Activated naive CD4-positive, alpha-beta T cell treated with anti-CD3 and anti-CD28 coated beads, Interleukin-2, amount 10 ng/mL, durations not matched to agents 7 days and 5 days (primary cell): ENCODE measurements at places on chromosomes 7 and 10.

GRCh38 chr10:73743327-73743904, 756 bp upstream of the SEC24C start:
- DNase-seq: no peak

DNA sequence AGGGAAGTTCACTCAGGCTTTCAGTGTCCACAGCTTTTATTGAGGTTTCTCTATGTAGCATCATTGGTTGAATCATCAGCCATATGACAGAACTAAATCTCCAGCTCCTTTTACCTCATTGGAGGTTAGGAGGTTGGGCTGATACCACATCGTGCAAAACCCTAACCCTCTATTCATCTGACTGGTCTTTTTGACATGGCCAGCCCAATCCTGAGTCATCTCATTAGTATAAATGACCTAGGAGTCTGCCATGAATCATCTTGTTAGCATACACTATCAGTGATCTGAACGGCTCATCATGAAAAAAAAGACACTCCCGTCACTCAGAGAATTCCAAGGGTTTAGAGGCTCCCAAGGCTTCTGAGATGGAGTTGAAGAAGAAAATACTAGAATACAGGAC, 669.8 kb upstream of the POT1 start:
- no peak for DNase-seq

DNA sequence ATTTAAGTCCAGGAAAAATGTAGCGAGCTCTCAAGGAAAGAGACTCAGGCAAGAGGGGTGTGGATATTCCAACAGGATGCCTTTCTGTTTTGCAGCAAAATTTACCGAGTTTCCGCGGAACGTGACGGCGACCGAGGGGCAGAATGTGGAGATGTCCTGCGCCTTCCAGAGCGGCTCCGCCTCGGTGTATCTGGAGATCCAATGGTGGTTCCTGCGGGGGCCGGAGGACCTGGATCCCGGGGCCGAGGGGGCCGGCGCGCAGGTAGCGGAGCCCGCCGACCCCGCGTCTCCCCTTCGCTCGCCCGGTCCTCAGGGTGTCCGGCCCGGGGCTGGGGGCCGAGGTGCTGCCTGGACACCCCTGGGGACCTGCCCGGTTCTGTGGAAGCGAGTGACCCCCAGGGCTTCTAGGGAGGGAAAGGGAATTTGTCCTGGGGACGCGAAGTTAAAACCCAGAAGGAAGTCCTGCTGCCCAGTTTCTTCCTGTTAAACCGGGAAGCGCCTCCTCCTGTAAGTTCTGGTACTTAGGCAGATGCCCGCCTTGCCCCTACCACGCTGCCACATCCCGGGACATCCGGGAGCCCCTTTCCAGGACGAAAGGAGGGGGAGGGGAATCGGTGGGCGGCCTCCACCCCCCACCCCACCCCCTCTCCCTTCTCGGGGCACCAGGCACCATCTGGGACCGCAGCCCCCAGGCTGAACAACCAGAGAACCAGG, 2.5 kb downstream of the VSTM2A start:
- no peak for DNase-seq

- DNase-seq: no peak
Measured at GRCh38 chr7:36370046-36370445, 19.6 kb upstream of the ANLN start.

- DNase-seq: no peak
Measured at GRCh38 chr7:44098092-44099068, 5.8 kb upstream of the AEBP1 start.

DNA sequence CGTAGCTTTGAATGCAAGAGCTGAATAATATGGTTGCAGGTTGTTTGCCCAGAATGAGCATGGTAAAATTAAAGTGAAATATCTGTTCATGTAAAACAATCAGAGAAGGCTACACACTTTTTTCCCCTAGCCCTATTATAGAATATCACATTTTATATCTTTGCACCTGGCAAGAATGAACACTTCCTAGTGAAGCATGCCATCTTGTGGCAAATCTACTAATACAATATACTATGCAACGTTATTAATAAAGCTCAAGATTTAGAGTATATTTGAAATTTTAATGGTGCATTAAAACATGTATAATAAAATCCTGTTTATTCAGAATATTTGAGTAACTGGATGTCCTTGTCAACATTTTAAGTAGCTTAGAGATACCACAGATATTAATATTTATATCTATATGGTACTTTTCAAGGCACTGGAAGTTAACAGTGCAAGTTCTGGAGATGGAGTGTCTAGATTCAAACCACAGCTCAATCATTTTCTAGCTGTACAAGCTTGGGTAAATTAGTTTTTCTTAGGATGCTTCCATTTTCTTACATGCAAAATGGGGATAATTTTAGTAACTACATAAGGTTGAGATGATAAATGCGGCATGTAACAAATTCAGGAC, 643.1 kb upstream of the SEMA3D start:
- DNase-seq: no peak

DNA sequence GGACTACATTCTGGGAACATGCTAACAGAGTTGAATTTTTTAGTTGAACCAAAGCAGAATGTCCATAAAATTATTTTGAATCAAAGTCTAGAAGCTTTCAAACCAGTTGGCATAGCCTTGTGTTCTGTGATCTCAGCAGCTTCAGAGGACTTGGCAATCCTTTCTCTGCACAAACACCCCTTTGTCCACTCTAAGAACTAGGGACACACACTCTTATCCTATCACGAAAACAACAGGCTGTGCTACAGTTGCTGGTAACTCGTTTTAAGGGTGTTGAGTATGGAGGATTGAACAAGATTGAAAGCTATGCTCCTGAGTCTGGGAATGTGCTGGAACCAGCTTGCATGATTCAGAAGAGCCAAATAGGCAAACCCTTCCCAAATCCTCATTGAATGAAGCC, 76.4 kb upstream of the PRSS58 start:
- no peak for DNase-seq

DNA sequence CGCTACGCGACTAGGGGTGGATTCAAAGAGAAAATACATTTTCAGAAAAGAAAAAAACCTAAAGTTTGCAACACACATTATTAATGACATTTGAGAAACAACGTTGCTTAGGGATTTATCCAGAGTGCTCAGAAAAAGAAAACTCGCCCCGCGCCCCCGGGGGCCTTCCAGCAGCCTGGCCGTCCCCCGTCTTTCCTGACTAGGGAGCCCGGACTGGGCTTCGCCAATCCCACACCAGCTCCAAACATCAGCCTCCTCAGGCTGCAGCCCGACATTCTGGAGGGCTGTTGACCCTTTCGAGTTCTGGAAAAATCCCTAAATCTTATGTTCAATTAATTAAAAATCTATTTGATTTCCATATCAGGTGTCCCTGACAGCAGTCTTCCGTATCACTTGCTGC, 48.6 kb downstream of the CLEC2L start:
- DNase-seq: no peak

GRCh38 chr7:18861514-18862118, 255.8 kb downstream of the TWIST1 start:
- no peak for DNase-seq

- DNase-seq: no peak
Measured at GRCh38 chr7:120898715-120899499, 41.0 kb upstream of the TSPAN12 start.

- peak; percentile 65 for DNase-seq
Measured at GRCh38 chr7:142323706-142324105, 65.8 kb upstream of the PRSS58 start.

GRCh38 chr10:88162852-88163251, 299.4 kb downstream of the PTEN start:
- no peak for DNase-seq

DNA sequence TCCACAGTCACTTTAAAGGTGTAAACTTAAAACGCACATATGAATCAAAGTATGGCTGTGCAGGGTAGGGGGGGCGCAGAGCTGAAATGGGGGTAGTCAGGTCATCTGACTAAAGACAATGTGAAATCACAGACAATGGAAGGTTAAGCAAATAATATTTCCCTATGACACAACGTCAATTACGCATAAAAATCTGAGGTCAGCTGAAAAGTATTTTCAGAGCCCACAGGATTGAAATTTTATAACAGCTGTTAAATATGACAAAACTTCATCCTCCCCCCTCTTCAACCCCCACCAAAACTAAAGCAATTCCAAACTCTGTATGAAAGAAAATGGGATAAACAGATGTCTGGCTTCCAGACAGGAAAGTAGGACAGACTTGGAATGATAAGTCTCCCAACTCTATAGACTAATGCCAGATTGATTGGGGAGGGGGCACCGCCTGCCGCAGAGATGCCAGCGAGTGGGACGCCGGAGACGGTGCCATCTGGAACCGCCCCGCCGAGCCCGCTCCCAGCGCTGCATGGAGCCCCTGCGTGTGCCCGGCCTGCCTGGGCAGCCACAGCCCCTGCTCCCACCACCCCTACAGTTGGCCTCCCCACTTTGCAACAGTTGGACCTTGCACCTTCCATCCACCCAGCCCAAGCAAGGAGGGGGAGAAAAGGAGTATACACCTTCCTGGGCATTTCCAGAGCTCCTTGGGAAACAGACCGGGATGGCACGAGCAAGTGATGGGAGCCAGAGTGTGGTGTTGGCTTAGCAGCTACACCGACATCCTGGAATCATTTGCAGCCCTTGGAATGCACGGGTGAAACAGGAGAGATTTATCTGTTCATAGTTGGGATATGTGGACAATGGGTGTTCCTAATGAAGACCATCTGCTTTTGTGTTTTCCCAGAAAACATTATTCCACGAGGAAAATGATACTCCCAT, 10.7 kb downstream of the EBF3 start:
- no peak for DNase-seq

GRCh38 chr7:46170021-46170420, 248.9 kb upstream of the IGFBP3 start:
- no peak for DNase-seq

- no peak for DNase-seq
Measured at GRCh38 chr10:124820121-124820520, 18.5 kb downstream of the ABRAXAS2 start.

GRCh38 chr10:120598386-120598785, 141.4 kb downstream of the PLPP4 start:
- DNase-seq: no peak

GRCh38 chr7:21383227-21384220, 44.4 kb upstream of the SP4 start:
- no peak for DNase-seq

DNA sequence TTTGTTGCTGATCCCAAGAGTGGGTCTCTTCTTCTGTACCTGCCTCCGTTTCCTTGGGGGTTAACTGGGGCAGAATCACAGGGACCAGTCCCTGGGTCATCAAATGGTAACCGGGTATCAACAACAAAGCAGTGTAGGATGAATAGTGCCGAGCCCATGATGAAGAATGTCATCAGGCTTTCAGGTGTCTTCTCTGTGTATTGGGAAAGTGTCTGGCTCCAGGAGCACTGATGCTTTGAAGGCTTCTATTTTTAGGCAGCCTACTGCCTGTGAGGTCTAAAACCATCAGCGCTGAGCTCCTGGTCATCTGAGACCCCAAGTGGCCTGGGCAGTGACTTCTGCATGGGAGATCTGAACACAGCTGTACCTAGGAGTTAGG, 48.2 kb upstream of the SHH start:
- no peak for DNase-seq

GRCh38 chr7:69527706-69528105, 70.6 kb upstream of the AUTS2 start:
- no peak for DNase-seq

DNA sequence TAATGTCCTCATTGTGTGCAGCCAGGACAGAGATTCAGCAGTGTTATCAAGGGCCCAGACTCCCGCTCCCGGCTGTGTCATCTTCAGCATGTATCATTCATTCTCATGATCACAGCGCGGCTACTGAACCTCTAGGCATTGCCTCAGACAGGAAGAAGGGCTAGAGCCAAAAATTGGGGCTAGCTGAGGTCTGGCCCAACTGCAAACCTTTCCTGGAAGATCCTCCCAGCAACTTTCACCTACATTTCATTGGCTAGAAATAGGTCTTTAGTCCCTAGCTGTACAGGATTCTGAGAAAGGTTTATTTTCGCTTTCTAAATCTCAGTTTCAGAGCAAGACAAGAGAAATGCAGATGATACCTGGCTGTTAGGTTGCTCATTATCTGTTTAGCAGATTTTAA, 81.9 kb downstream of the CREM start:
- peak; percentile 74 for DNase-seq

DNA sequence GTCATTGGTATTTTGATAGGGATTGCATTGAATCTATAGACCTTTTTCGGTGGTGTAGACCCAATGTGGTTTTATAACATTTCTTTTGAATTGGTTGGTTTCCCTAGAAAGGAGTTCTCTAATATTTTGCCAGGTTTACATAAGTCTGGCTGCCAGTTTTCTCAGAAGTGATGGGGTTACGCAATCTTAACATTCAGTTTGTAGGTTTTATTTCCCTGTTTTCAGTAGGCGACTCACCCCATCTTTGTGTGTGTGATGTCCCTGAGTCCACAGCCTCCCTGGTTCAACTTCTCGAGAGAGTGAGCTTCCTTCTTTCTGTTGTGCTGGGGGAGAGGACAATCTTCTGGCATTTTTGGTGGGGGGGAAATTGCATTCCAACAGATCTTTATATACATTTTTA, 9.6 kb upstream of the KIF5B start:
- DNase-seq: no peak

DNA sequence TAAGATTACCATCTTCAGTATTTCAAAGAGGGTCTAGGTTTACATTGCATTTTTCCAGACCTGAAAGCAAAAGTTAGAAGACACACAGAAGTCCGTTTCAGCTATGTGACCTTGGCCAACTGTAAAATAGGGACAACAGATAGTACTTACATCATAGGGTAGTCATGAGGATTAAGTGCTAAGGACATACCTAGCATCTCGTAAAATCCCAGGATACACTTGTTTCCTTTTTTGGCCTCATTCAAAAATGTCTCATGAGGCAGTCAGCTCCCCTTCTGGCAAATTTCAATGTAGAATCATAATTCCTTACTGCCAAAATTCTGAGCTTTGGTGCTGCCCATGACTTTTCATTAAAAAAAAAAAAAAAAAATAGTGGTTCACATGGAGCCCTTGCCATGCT, 6.4 kb upstream of the DUSP5 start:
- DNase-seq: no peak
